ENCODE measurements at places on chromosomes 2 and 18. TPM values are rescaled to one million over a fixed set of nuclear protein-coding genes. Genes with fewer than 3 reads are reported as not detected.
A peak's percentile ranks its signal among the peaks of the same experiment; 100 is the strongest.

DNA sequence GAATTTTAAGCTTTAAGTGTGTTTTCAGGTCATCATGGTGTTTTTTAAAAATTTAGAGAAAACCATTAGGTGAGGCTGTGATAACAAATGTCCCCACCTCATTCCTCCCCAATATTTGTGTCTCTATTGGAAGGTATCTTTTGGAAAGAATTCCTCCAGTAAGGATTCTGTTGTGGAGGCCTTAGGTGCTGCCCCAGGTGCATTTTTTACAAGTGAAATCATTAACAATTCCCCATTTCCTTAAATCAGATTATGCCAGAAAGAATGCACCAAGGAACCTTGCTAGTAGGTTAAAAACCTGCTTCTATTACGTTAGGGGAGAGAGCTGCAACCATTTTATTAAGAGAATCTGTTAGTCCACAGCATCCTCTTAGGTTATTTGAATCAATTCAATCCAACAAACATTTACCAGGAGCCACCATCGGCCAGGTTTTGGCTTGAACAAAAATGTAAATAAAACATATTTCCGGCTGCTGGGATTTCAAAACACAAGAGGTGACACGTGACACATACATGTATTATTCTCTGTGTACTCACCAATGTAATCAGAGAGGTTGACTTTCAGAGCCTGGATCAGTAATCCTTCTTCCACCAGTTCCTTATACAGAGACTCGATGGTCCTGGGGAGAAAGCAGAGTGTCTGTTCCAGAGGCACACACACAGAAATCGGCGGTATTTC, 112.5 kb upstream of the ASB18 start:
- H3K4me3 ChIP-seq = no peak overlapping the region
- H3K4me1 ChIP-seq = no peaks in the 10 kb centered on the region
- no peak overlapping the region for H3K27ac ChIP-seq
- DNase-seq = peak; percentile 89

DNA sequence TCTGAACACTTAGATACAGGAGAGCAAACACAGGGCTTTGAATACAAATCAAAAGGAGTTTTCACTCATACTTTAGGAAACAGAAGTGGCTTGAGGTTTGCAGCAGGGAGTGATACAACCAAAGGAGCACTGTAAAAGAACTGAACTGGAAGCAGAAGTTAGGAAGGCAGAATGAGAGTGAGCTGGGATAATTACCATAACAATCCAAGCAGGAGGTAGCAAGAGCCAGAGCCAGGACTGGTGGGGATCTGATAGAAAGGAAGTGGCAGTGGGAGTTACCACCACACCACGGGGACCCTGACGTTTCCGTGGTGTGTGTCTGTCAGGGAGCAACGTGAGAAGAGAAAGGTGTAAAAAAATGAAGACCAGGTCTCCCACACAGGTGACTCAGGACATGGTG, 81.3 kb upstream of the EPB41L3 start:
- no peak overlapping the region for H3K4me3 ChIP-seq
- no peaks in the 10 kb centered on the region for H3K27me3 ChIP-seq

CFC1 gene
- not detected for total RNA-seq

COMMD1 gene
- 42.4 TPM for total RNA-seq

CPLX4 gene
- total RNA-seq = not detected
